Brain pericyte (primary cell): ENCODE measurements at places on chromosomes 2 and 18.

- DNase-seq, result no peak
Measured at GRCh38 chr18:22912835-22913234, 20.3 kb upstream of the RBBP8 start.

DNA sequence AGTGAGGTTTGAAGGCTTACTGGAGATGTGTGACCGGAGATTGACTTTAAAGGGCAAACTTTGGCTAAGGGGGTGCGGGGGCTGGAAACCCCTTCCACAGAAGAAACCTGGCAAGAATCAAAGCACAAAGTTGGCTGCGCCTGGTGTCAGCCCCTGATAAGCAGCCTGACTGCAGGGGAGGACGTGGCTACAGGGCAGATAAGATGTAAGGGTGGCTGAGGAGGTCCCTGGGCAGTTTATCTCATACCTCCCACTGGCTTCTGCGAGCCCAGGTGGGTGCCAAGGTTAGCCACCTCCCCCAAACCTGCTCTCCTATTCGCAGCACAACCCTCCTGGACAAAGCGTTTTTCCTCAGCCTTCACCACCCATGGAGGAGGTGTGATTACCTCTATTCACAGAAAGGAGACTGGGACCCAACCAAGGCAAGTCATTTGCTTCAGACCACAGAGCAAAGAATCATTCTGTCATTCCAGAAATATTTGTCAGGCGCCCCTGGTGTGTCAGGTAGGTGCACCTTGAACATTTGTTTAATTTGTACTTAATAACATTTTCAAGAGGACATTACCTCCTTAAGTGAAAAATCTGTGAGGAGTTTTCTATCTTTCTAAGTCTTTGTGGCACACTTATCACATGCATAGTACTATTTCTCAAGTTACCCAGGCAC is 73.1 kb upstream of the IL1R1 start:
- no peak for DNase-seq

DNA sequence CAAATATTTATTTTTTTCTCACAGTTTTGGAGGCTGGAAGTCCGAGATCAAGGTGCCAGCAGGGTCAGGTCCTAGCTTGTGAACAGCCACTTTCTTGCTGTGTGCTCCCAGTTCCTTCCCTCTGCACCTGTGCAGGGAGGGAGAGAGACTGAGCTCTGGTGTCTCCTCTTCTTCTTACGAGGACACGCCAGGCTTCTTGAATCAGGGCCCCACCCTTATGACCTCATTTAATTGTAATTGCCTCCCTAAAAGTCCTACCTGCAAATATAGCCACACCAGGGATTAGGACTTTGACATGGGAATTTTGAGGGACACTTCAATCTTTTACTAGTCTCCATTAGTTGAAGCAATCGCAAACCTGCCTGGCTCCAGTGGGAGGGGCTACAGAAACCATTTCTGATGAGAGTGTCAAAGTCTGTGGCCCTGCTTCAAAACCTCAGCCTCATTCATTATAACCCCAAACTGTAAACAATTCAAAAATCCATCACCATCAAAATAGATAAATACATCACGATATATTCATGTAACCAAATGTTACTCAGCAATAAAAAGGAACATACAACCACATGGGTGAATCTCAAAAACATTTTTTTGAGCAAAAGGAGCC is 18.2 kb upstream of the SEH1L start:
- no peak for DNase-seq

DNA sequence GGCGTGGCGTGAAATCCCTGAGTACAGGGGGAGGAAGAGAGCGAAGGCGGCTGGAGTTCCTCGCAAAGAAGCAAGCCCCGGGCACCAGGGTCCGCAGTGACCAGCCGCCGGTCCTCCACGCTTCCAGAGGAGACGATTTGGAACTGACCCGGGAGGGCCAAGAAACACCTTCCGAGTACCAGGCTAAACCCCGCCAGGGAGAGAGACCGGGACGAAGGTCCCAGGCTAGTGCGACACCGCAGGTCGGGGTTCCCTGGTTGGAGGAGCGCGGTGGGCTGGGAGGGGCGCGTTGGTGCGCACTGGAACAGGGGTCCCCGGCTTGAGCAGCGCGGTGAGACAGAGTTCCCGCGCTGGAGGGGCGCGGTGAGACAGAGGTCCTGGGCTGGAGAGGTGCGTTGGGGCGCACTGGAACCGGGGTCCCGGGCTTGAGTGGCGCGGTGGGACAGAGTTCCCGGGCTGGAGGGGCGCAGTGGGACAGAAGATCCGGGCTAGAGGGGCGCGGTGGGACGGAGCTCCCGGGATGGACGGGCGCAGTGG is 901 bp downstream of the WDFY1 start:
- DNase-seq, result no peak

- DNase-seq, result no peak
Measured at GRCh38 chr18:59549503-59550173, 147.6 kb downstream of the CCBE1 start.

GRCh38 chr2:134943540-134943939 is 24.9 kb downstream of the CCNT2 start:
- no peak for DNase-seq

- no peak for DNase-seq
Measured at GRCh38 chr2:80968450-80968849, 663.9 kb upstream of the LRRTM1 start.

- no peak for DNase-seq
Measured at GRCh38 chr2:25684577-25685473, 11.4 kb upstream of the DTNB start.

DNA sequence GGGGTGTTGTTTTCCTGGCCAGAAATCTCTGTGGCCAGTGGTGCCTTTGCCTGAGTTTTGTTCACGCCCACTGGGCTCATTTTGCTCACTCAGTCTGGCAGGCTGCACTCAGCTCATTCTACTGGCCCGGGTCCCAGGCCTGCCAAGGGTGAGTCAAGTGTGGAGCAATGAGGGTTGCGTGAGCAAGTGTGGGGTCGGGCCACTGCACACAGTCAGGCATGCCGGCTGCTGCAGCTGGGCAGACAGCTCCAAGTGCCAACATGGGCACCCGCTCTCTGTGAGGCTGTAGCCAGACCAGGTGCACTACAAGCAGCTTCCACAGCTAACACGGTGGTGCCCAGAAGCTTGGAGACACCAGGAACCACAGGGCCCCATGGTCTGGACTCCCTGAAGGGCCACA is 801.1 kb upstream of the RAB6C start:
- DNase-seq, result no peak

- DNase-seq, result no peak
Measured at GRCh38 chr2:2107141-2107540, 223.9 kb downstream of the MYT1L start.

DNA sequence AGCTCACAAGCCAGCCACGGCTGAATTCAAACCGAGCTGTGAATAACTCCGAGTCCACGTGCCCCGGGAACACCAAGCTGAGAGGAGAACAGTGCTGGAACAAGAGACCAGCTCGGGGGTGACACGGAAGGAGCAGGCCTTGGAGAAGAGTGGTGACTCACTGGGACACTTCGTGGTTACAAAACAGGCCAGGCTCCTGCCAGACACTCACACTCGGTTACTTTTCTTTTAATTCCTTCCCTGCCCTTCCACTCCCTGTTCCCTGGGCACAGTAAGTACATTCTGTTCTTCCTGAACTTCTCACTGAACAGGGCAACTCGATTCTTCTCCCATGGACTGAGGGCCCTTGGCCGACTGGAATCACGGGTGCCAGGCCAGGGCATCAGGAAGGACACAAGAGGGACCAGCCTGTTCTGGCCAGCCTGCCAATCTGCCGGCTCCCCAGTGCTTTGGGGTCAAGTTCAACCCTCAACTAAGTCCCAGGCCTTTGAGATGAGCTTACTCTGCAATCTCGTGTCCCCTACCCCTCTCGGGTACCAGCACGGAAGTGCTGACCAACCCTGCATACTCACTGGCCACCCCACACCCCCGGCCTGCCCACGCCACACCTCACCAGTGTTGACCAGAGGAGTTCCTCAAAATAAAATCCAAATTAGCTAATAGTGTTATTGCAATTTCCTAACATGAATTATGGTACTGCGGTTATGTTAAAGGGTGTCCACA is 87.5 kb downstream of the TFCP2L1 start:
- DNase-seq, result no peak

- DNase-seq, result no peak
Measured at GRCh38 chr2:1752751-1753150, 8.4 kb upstream of the PXDN start.

- no peak for DNase-seq
Measured at GRCh38 chr2:73085691-73086090, 14.2 kb upstream of the SFXN5 start.

- no peak for DNase-seq
Measured at GRCh38 chr2:239024226-239024625, 176.3 kb downstream of the TWIST2 start.

DNA sequence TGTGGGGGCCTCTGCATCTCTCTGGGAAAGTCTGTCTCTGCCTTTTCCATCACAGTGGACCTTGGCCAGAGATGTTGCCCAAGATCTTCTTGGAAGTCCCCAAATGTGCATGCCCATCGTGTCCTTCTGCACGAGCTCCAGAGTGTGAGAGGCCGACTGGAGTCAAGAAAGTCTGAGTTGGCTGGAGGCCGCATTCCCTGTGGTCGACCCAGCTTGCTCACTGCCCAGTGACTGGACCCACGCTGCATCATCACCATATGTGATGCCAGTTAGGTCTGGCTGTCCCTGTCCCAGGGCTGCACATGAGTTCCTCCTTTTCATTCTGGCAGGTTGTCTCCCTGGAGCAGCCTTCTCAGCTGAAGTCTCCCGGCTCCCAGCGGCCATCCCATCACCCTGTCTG is 93.8 kb downstream of the ARL4C start:
- DNase-seq, result no peak

DNA sequence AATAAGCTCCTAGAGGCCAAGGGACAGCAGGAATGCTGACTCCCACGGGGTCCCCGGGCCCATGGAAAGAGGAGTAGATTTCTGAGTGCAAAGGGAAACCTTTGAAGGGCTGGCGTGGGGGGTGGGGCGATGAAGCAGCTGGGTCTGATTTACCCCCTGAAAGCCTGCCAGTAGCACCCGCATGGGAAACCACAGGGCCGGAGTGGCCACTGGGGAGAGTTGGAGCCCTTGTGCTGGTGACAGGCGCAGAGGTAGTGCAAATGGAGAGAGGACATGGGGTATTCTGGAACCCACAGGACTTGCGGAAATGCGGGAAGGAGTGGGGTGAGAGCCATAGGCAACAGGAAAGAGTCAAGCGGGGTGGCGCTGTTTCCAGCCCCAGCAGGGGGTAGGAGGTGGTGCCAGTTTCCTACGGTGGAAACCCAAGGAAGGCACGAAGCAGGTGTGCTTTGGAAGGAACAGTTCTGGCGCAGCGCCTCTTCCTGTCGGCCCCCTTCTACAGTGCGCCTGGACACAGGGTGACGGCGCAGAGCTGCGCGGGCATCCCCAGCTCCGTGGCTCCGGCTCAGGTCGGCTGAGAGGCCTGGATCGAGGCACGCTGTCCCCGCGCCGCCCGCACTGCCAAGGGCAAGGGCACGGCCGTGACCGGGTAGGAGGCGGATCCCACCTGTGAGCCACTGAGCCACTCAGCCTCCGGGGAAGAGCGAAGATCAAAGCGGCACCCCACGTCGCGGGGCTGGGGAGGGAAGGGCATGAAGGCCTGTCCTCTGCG is 149.0 kb upstream of the GLI2 start:
- no peak for DNase-seq

- DNase-seq, result no peak
Measured at GRCh38 chr2:236794176-236794957, 224.7 kb downstream of the ACKR3 start.
